ENCODE measurements at places on chromosomes 4 and X. TPM values are rescaled to one million over a fixed set of nuclear protein-coding genes. Genes with fewer than 3 reads are reported as not detected.

DNA sequence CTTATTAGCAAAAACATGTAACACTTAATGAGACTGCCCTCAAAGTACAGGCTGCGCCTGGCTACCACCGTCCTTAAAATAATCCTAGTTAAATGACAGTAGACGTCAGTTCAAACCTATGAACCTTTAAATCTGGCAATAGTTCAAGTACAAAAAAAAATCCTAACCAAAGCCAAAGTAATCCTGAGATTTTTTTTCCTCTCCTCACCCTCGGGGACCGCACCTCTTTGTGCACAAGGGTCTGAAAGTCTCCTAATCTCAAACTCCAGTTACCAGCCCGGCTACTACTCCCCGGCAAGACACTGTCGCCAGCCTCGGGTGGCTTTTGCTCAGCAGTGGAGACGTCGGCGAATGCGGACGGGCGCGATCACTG, 439 bp downstream of the SEC31A start:
- no peak for DNase-seq

The C4orf46 gene
- 25.7 TPM for total RNA-seq

DNA sequence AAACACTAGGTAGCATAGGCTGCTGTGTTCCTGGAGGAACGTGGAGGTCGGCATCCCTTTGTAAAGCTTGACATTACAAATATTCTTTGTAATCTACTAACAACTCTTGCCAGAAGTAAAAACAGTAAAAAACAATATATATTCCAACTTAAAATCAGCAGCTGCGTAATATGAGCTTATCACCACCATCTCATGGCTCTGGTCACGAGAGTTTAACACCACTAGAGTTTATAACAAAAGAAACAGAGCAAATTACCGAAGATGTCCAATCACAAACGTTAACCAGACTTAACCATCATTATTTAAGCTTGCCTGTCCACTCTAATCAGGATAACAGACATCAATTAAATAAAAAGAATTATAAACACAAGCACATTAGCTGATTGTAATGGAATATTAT, 236.7 kb downstream of the PCDH7 start:
- DNase-seq, result no peak

The SYP gene
- total RNA-seq, result 1.1 TPM

- DNase-seq, result no peak
These were observed 113.2 kb downstream of the MID1 start for GRCh38 chrX:10507181-10507580.

DNA sequence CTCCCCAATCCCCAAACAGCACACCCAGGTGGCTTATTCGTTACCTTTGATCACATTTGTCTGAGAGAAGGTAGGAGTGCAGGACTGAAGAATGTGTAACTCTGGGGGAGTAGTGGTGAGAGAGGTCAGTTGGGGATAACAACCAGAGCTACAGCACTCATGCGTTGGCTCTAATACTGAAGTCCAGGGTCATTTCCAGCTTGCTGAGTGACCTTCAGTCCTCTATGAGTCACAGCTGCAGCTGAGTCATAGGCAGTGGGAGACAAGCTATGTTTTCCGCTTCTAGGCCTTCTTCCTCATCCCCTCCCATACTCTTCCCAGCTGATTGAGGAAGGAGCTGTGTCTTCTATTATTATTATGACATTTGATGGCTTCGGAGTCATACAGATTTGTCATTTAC, 31.6 kb upstream of the CT47C1 start:
- peak; percentile 2 for DNase-seq

GRCh38 chr4:83150653-83151330, 36.3 kb upstream of the PLAC8 start:
- no peak for DNase-seq

GRCh38 chrX:119009071-119009470, 34.7 kb downstream of the LONRF3 start:
- no peak for DNase-seq

GRCh38 chrX:53684415-53685192, 1.9 kb downstream of the HUWE1 start:
- no peak for DNase-seq

- DNase-seq, result no peak
These were observed 72.6 kb downstream of the DMD start for GRCh38 chrX:33138677-33139249.

DNA sequence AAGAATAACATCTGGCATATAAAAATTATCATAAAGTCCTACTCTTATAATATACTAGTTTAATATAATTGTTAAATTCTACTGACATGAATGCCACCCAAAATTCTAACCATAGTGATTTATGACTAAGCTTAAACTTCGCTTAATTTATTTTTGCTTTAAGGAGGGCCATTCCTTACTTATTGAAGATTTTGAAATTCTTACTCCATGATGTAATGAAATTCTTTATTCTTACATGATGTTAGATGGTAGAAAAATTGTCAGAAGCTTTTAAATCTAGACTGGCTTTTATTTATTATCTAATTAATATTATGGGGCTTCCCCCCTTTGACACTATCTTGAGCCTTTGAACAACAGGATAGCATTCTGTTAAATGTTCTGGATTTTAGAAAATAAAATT, 19.5 kb upstream of the SUPT20HL2 start:
- DNase-seq, result no peak

The MAGEA12 gene
- not detected for total RNA-seq

DNA sequence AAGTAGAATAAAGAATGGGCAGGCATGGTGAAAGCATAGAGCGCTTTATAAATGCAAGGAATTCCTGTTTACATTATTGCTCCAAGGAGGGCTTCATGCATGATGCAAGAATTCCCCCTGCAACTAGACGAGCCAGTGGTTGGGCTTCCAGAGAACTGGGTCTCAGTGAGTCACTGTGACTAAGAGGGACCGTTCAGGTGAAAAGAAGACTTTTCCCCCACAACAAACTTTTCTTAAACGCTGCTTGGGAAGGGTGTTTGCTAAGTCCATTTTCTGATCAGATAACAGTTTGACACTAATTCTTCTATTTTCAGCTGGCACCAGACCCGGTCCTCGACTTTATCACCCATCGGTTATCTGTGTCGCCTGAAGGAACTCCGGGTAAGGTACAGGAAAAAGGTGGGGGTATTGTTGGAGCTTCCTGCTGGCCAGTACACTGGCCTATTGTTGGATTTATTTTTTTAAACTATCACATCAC, 40.1 kb downstream of the LDB2 start:
- no peak for DNase-seq

The DIPK2B gene
- total RNA-seq, result 30.2 TPM

DNA sequence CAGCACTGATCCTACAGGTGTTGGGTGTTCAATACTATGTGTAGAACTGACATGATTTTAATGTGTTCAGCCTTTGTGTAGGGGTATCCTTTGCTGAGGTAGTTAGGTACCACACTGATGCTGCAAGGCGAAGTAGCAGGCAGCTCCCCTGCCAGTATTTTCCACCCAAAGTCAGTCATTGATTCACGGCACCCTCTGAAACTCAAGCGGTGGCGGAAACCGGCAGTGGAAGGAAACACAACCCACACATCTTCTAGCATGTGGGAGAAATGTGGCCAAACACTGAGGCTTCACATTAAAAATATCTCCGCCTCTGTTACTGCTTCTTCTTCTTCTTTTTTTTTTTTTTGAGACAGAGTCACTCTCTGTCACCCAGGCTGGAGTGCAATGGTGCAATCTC, 126.3 kb downstream of the AASDH start:
- no peak for DNase-seq

DNA sequence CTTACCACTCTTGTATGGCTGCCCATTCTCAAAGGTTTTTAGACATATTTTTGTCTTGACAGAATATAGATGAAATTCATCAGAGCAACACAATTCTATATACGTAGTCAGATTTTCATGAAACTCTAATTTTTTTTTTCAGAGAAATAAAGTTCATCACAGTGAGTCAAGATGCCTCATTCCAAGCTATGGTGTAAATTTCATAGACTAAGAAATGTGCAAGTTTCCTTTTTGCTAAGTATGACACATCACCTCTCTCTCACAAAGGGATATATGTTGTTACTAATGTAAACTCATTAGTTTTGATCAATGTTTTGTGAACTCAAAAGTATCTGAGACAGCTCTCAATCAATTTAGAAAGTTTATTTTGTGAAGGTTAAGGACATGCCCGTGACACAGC, 60.4 kb upstream of the ATXN3L start:
- DNase-seq, result no peak

GRCh38 chr4:122584519-122584918, 36.3 kb downstream of the IL21 start:
- peak; percentile 22 for DNase-seq

The LRRC66 gene
- 1.1 TPM for total RNA-seq

The ODAPH gene
- total RNA-seq, result not detected

DNA sequence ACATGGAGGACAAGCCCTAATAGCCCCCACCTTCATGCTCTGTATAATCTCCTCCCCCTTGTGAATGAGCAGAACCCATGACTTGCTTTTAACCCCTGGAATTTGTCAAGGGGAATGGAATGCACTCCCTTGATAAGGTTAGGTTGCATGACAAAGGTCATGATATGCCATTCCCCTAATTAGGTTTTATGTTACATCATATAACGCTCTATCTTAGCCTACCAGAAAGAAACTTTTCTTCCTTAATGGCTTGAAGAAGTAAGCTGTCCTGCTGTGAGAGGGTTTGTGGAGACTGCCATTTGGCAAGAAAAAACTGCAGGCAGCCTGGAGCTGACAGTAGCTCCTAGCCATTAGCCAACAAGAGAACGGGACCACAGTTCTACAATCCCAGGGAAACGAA, 399.8 kb upstream of the MAD2L1 start:
- no peak for DNase-seq

GRCh38 chr4:93749292-93749761, 79.2 kb upstream of the ATOH1 start:
- no peak for DNase-seq

DNA sequence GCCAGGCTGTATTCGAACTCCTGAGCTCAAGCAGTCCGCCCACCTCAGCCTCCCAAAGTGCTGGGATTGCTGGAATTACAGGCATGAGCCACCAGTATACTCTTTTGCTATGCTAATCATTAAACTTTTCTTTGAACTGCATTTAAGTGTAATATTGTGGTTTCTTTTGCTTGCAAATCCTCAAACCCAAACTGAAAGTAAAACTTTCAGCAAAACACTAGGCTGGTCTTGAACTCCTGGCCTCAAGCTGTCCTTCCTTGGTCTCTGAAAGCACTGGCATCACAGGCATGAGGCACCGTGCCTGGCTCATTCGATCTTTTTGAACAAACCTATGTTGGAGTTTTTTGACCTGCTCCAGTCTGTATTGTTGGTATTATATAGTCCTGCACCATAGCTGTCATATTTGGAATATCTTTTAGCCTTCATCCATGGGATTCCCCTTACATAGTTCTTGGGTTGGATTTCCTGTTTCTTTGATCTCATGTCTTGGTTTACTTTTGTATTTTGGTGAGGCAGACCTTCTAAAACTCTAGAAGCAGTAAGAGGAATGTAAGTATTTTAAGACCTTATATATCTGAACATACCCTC, 34.1 kb downstream of the MOB1B start:
- DNase-seq, result no peak

The SPANXA1 gene
- total RNA-seq, result not detected

GRCh38 chr4:146255874-146256273, 41.5 kb downstream of the REELD1 start:
- no peak for DNase-seq

The GPR82 gene
- 0.10 TPM for total RNA-seq

Measured in tongue (tissue), 3 donors.